CD4-positive, alpha-beta T cell treated with Interleukin-6 at 100 ng/mL for 8 hours (primary cell): ENCODE measurements at places on chromosomes 2 and 18.

DNA sequence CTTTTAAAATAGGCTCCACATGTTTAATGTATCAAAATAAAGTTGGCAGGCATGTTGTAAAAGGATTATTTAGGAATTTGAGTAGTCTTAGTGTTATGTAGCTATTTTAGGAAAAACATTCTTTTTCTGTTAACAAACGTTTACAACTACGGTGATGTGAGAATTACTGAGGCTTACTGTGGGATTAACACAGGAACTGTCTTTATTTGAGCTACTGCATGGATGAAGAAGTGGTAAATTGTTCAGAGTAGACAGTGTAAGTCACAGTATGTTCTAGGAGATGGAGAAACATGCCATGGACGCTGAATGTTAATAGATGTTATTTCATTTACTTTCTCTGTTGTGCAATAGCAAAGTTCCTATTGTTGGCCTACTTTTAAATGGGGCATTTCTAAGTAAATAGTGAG, 1.6 kb downstream of the PPM1B start:
- DNase-seq: no peak

GRCh38 chr18:11020161-11020853, 129.1 kb downstream of the PIEZO2 start:
- no peak for DNase-seq

GRCh38 chr2:236574424-236575145, 5.0 kb downstream of the ACKR3 start:
- DNase-seq: no peak

GRCh38 chr2:84280873-84281272, 178.2 kb downstream of the SUCLG1 start:
- DNase-seq: no peak

DNA sequence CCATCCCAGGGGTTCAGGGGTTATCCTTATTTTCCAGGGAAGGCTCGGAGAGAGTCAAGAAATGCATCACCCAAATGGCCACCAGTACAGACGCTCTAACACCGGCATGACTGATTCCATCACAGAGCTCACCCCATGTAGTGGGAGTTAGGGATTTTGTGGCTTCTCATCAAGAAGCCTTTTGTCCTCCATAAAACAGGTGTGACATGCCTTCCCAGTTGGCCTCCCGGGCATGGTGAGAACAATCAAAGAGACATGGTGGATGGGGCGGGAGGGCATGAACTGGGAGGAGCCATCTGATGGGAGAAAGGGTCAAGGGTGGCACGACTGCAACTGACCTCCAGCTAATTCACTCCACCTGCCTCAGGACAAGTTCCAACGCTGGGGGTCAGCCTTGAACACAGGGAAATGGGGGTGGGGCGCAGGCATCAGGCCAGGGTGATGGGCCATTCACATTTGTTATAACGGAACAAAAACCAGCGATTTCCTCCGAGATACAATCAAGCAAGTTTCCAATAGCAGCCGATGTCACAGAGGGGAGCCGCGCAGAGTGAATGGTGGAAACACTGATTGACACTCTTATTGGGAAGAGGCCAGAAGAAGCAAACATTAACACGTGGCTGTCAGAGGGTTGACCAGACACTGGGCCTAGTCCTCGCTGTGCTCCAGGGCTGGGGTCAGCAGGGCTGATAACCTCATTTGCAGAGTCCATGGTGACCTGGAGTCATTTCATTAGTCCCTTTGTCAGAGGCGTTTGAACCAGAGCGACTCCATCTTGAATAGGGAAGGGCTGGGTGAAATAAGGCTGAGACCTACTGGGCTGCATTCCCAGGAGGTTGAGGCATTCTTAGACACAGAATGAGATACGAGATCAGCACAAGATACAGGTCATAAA, 80.5 kb upstream of the HPCAL1 start:
- DNase-seq: no peak

DNA sequence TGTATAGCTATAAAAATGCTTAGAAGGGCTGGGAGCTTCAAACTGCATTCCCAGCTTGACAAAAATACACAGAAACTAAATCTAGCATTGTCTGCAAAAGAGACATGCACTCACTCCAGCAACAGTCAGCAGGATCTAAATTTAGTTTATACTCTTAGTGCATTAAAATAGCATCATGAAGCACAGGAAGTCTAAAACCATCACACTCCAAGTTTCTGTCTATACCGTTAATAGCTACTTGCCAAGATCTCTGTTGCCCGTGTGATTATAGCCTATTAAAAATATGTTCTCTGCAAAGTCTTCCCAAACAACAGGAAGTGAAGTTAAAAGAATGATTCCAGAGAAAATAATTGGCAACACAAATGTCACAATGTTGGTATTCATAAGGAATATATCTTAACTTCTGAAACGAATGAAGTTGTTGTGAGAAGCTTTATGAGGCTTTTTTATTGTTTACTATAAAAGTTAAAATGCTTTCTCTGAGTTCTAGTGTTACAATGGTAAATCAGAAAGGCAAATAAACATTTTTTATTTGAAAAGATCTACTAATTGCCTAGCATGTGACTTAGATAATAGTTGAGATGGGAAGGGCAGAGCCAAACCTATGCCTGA, 184.2 kb downstream of the ZNF385B start:
- DNase-seq: no peak

DNA sequence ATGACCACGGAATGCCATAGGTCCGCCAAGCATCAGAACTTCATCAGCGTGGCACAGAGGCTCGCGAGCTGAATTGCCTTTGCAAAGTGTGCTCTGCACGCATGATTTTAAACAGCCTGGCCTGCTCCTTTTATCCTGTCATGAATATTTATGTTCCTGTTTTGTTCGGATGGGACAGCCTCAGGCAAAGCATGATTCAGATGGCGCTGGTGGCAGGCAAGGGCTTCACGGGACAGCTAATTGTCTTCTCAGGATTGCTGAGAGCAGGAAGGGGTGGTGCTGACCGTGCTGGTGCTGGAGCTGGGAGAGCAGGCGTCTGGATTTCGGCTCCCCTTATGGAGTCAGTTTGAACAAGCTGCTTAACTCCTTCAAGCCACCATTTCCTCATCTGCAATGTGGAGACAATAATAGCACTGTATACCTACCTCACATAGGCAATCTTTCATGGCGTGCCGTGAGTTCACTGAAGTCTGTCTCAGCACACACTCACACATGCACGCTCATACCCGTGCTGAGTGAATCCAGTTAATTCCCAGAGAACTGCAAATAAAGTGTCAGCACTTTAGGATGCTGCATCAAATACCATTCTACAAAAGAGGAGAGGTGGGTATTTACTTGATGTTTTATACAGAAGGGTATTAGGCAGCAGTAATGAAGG, 79.7 kb upstream of the APCDD1 start:
- no peak for DNase-seq

DNA sequence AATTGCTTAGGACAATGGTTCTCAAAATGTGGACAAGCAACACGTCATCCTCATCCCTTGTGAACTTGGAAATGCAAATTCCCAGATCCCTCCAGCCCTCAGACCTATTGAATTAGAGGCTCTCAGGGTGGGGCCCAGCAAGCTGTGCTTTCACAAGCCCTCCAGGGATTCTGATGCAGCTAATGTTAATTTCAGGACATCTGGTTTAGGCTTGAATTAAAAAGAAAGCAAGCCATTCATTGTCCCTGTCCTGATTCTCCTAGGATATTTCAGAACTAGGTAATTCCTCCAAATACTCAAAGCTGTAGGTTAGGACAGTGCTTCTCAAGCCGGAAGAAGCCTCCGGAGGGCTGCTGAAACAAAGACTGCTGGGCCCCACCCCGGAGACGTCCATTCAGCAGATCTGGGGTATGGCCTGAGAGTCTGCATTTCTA, 26.0 kb upstream of the GLI2 start:
- DNase-seq: no peak

DNA sequence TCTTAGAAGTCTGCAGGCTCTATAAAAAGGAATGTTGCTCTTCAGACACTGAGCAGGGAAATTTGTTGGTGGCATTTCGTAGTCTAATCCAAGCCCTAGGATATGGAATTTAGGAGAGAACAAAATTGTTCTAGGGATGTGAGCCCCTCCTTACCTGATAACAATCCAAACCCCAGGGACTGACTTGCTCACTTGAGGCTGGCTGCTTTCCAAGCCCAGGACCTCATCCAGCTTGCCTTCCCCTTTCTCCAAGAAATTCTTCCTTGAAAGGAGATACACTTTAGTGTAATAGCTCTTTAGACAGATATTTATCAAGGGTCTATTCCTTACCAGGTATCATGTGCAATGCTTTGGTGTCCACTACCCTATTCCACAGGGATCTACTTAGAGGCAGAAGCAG, 279.8 kb downstream of the C1D start:
- no peak for DNase-seq

GRCh38 chr18:11955239-11956029, 25.9 kb upstream of the IMPA2 start:
- DNase-seq: no peak

DNA sequence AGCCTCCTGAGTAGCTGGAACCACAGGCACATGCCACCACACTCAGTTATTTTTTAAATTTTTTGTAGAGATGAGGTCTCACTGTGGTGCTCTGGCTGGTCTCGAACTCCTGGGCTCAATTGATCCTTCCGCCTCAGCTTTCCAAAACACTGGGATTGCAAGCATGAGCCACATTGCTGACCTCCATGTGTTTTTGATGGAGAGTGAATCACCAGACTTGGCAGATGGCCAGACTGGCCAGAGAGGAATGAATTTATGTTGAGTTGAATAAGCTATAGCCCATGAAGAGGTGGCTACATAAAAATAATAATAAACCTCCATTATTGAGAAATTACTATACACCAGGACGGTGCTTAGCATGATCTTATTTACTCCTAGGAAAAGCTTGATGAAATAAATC, 91.5 kb downstream of the MREG start:
- DNase-seq: no peak

- no peak for DNase-seq
Observed at GRCh38 chr2:237307474-237307873, 106.5 kb downstream of the COL6A3 start.

DNA sequence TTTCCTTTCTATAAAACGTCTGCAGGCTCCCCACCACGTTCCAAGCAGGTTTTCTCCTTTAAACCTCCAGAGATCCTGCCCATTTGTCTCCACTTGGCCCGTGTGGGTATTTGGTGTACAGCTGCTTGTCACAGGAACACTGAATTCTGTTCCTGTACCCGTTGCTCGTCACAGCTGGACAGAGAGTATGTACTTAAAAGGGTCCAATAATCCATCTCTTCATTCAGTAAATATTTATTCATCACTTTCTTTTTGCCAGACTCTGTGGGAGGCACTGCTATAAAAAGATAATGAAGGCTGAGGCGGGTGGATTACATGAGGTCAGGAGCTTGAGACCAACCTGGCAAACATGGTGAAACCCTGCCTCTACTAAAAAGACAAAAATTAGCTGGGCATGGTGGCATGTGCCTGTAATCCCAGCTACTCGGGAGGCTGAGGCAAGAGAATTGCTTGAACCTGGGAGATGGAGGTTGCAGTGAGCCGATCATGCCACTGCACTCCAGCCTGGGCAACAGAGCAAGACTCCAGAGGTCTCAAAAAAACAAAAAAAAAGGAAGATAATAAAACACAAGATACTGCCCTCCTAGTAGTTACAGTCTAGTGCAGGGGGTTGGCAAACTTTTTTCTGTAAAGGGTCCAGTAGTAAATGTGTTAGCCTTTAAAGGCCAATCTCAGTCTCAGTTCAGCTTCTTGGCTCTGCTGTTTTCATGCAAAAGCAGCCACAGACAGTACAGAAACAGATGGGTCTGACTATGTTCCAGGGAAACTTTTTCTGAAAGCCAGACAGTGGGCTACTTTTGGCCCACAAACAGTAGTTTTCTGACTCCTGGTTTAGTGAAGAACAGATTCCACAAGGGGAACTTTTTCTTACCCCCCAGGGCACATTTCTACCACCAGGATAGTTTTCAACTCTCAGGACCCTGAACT, 309.9 kb upstream of the RAB12 start:
- DNase-seq: no peak
